ENCODE measurements at places on chromosomes 2 and 18. TPM values are rescaled to one million over a fixed set of nuclear protein-coding genes. Genes with fewer than 3 reads are reported as not detected.

The TWSG1 gene
- total RNA-seq, result 26.7 TPM

The LYPD6B gene
- total RNA-seq, result 1.7 TPM

The KCNF1 gene
- total RNA-seq, result 0.43 TPM

The INHBB gene
- 0.47 TPM for total RNA-seq

The CPS1 gene
- 0.18 TPM for total RNA-seq

- no peak for DNase-seq
These were observed 571.1 kb downstream of the TNS1 start for GRCh38 chr2:217431577-217432269.

GRCh38 chr2:58900246-58901027, 659.3 kb upstream of the FANCL start:
- no peak for DNase-seq

DNA sequence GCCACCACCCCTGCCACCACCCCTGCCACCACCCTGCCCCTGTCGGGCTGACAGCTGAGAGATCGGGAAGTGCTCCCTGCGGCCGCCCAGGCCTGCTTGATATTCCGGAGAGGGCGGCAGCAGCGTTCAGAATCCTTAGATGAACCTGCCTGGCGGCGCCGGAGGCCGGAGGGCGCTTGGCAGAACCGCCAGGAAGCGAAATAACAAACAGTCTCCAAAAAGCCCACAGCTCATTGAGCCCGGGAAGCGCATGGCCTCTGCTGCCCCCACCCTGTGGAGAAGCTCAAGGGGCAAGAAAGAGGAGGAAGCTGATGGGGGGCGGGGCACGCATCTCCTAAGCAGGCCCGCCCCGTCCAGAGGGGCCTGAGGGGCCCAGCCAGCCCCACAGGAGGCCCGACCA, 92.2 kb upstream of the MBOAT2 start:
- DNase-seq, result peak; percentile 66

GRCh38 chr2:133819906-133820305, 251.6 kb upstream of the NCKAP5 start:
- DNase-seq, result no peak

GRCh38 chr2:100178864-100179263, 36.5 kb upstream of the AFF3 start:
- DNase-seq, result no peak

DNA sequence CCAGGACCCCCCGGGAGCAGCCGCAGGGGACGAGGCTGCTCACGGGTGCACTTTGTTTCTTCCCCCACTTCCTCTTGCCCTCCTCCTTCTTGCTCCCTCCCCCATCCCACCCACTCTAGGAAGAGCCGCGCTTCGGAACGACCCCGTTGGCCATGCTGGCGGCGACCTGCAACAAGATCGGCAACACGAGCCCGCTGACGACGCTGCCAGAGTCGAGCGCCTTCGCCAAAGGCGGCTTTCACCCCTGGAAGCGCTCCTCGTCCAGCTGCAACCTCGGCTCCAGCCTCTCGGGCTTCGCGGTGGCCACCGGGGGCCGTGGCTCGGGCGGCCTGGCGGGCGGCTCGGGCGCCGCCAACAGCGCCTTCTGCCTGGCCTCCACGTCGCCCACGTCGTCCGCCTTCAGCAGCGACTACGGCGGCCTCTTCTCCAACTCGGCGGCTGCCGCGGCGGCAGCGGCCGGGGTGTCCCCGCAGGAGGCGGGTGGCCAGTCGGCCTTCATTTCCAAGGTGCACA, 1.3 kb downstream of the SP9 start:
- DNase-seq, result no peak

DNA sequence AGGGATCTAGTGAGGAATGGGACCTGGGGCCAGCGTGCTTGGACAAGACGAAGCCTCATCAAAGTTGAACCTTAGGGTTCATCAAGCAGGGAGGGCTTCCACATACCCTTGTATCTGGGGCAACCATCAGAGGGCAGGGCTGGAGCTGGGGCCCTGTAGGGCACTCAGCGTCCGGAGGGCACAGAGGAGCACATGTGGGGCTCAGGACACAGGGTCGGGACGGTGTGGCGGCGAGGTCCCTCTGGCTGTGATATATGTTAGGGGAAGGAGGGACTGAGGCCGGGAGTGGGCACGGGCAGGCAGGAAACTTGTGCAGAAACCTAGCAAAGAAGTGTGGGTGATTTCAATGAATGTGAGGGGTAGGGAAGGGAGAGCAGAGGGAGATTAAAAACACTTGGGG, 244.0 kb downstream of the AGAP1 start:
- no peak for DNase-seq

DNA sequence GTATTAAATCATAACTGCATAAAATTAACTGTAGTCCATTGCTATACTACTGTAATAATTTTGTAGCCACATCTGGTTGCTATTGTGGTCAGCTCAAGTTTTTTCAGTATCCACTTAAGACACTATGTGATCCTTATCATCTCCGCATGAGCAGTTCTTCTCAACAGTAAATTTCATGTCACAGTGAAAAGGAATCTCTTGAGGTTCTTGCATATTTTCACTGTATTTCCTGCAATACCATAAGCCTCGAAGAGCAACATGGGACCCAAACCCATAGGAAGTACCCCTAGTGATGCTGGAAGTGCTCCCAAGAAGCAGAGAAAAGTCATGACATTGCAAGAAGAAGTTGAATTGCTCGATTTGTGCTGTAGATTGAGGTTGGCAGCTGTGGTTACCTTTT, 86.7 kb downstream of the LDLRAD4 start:
- DNase-seq, result no peak

DNA sequence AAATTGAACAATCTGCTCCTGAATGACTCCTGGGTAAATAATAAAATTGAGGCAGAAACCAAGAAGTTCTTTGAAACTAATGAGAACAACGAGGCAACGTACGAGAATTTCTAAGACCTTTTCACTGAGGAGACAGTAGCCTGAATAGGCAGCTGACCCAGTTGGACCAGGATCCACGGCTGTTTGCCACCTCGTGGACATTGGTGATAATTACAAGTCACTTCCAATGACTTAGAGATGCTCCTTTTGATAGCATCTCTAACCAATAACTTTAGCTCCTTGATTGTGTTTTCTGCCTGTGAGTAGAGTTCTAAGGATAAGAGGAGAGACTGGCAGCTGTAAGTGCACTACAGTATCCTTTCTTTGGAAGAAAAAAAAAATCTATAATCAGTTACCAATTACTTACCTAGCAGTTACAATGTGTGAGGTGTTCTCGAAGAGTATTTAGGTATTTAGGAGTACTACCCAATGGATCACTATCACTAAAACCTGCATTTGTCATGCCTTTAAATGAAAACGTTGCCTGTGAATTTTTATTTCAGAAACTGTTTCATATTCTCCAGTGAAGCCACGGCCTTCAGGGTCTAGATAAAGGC, 31.3 kb upstream of the CNTNAP5 start:
- DNase-seq, result no peak

DNA sequence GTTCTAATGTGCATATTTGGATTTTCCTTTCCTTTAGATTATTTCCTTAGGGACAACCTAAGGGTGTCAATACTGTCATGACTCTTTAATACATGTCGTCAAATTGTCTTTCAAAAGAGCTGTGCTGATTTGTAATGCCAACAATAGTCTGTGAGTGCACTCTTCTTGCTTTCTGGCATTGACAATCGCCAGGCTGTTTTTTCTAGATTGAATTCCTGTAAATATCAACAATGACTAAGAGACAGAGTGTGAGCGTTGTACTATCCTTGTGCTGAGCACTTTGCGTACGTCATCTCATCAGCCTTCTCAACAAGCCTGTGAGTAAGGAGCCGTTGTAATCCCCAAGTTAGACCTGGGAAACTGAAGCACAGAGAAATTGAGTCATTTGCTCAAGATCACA, 96.0 kb downstream of the ACOXL start:
- DNase-seq, result no peak

DNA sequence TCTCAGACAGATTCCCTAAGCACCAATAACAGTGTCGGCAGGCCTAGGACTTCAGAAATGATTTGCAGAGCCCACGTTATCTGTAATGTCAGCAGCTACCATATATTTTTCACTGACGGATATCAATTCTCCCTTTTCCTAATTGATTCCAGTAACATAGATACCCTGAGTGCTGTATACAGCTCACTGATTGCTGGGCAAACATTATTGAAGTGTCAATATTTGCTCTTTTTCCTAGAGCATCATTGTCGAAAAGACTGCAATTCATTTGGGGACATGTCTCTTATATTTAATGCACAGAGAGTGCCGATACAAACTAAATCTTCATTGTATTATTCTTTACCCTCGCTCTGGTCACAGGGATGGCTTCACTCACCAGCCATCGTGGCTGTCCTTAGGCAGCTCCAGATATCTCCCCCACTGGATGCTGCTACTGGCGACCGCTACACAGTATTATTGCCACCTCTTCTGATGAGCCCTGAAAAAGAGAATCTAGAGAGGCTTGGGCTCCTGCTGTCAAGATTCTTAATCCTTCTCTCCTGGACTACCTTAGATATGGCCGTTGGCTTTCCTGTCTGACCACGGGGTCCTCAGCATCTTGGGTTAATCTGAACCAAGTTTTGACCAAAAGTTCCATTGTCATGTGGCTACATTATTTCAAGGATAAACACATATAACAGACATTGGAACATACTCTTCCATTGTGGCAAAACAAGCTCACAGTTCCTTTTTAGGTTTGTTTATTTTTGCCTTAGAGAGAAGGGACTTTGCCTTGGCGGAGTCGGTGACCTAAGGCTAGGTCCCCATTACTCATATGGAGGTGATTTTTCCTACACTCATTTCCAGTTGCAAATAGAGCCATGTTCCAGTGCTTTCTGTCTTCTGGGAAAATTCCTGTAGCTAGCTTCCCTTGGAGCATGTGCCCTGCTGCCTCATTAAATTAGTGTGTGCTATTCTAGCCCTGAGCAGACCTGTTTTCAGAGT, 105.4 kb downstream of the CPO start:
- no peak for DNase-seq

DNA sequence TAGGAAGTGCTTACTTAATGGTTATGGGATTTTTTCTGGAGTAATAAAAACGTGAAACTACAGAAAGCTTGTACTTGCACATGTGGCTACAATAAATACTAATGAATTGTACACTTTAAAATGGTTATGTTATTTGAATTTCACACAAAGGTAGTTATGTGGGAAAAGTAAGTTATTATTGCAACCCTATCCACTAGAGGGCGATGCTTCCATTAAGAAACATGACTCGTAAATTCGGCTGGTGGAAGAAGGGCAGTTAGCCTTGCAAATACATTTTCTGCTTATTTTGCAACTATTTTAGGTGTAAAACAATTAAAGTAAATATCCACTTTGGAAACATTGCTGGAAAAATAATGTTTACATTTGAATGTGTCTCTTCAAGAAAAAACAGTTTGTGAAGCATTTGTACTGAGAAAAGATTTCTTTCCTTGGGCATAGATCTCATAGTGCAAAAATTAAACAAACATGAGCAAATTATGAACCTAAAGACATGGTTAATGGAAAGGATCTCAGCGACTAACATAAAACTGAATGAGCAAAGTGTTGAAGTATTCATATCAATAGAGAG, 68.1 kb upstream of the CSRNP3 start:
- no peak for DNase-seq

- no peak for DNase-seq
These were observed 242.6 kb downstream of the THSD7B start for GRCh38 chr2:137007938-137008337.

DNA sequence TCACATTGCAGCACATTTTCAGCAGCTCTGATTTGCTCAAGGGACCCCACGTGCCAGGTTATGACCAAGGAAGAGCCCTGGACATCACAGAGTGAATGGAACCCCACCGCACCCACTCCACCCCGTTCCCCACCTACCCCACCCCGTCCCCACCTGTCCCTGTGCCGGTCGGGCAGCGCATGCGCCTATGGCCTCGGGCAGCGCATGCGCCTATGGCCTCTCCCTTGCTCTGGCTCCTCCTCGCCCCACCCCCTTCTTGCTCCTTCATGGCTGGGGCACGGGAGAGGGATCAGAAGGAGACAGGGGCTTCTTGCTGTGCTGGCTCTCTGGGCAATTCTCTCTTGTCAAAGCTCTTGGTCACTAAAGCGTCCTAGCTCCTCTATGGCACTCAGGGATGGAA, 371.8 kb upstream of the HS6ST1 start:
- no peak for DNase-seq

DNA sequence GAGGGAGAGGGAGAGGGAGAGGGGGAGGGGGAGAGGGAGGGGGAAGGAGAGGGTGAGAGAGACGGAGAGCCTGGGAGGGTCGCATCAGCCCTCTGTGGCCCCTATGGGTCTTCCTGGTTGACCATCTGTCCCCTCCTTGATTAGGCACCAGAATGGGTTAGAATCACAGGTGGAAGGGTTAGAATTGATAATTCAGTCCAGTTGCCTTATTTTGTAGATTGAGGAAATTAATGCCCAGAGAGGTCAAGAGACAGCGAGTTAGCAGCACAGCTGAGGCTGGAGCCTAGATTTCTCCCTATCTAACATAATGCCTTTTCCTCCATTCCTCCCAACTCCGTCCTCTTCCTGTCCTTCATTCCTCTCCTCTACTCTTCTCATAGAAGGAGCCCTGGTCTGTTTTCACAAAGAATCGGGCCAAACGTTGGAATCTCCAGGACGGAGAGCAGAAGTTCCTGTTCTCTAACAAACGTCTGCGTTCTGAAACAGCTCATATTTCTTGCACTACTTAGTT, 338 bp upstream of the THUMPD2 start:
- no peak for DNase-seq

DNA sequence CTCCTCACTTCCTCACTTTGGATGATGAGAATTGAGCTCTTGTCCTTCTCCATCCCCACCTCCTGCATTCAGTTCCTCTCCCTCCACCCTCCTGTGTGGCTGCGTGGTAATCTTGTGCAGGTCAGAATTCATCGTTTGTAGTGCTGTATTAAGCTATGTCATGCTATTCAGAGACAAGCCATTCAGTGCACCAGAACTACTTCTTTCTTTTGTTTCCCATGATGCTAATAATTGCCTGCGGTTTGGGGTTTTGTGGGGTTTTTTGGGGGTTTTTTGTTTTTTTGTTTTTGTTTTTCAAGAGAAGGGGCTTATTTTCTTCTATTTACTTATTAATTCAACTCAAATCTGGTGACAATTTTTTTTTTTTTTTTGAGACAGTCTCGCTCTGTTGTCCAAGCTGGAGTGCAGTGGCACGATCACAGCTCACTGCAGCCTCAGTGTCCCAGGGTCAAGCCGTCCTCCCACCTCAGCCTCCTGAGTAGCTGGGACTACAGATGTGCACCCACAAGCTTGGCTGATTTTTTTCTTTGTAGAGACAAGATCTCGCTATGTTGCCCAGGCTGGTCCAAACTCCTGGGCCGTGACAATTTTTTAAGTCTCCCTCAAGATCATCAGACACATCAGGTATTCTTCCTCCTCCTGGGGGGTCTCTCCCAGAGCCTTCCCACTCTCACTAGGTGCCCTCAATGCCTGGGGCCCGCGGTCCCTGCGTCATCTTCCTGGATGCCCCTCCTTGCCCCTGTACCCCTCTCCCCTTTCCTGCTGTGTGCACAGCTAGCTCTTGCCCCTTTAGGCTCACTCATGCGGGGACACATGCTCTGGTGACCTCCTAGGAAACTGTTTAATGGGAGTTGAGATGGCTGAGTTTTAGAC, 37.8 kb downstream of the MAL start:
- no peak for DNase-seq

DNA sequence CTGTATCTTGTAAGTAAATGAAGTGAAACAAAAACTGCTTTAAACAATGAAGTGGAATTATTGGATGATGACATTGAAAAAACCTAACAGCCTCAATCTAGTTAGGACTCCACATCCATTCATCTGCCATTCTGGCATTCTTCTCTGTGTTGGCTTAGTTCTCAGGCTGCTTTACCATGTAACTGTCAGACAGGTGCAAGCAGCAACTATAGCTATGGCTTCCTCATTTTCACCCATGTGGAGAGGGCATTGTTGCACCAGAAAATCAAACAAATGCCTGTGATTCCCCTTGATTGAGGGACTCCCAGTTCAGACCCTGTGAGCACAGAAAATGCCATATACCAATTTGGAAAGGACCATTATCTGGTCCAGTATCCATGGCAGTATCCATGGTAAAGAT, 129.5 kb upstream of the NYAP2 start:
- DNase-seq, result no peak

All from left colon (tissue), 2 donors.